ENCODE measurements at places on chromosomes 6 and 20. TPM values are rescaled to one million over a fixed set of nuclear protein-coding genes. Genes with fewer than 3 reads are reported as not detected.

COX4I2 gene
- not detected for polyA plus RNA-seq

OR12D1 gene
- not detected for polyA plus RNA-seq

MYL9 gene
- 25.5 TPM for polyA plus RNA-seq

- no peak overlapping the region for H3K27ac ChIP-seq
- H3K36me3 ChIP-seq: peaks cover 44% of the 10 kb centered on the region
- H3K4me3 ChIP-seq: no peak overlapping the region
- H3K4me1 ChIP-seq: peaks cover 34% of the 10 kb centered on the region
- no peaks in the 10 kb centered on the region for H3K27me3 ChIP-seq
Observed at GRCh38 chr20:59830665-59831023, 102.8 kb downstream of the SYCP2 start.

- H3K27me3 ChIP-seq: no peaks in the 10 kb centered on the region
- DNase-seq: no peak
- H3K4me3 ChIP-seq: no peak overlapping the region
- no peak overlapping the region for H3K27ac ChIP-seq
- peaks cover 3% of the 10 kb centered on the region for H3K4me1 ChIP-seq
Observed at GRCh38 chr6:25342802-25343201, 63.6 kb downstream of the CARMIL1 start.

- no peak for DNase-seq
- H3K4me1 ChIP-seq: no peaks in the 10 kb centered on the region
Observed at GRCh38 chr6:64249115-64249514, 613.5 kb downstream of the PHF3 start.

GRCh38 chr6:79040083-79040482, 38.0 kb downstream of the PHIP start:
- no peak overlapping the region for H3K4me3 ChIP-seq
- DNase-seq: no peak
- no peak overlapping the region for H3K27ac ChIP-seq
- no peaks in the 10 kb centered on the region for H3K36me3 ChIP-seq
- H3K27me3 ChIP-seq: no peaks in the 10 kb centered on the region
- no peaks in the 10 kb centered on the region for H3K4me1 ChIP-seq

DNA sequence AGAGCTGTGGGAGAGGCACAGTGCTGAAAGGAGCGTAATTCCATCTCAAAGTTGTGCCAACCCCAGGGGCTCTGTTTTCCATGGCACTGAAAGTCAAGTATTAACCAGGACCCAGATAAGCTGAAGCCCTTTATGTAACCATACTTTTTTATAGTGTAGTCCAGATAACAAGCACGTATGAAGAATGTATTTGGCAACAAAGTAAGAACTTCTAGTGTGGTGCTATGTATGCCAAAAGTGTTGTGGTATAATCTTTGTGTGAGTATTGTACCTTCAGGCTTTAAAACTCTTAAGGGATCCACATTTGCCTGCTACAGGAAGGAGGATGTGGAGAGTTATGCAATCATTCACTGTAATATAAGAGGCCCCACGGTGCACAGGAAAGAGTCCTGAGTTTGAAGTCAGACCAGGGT, 129.4 kb downstream of the IBTK start:
- no peak overlapping the region for H3K27ac ChIP-seq
- H3K36me3 ChIP-seq: no peaks in the 10 kb centered on the region
- H3K4me1 ChIP-seq: no peaks in the 10 kb centered on the region
- H3K27me3 ChIP-seq: no peaks in the 10 kb centered on the region
- no peak for DNase-seq
